Activated CD4-positive, alpha-beta T cell treated with anti-CD3 and anti-CD28 coated beads, Interleukin-2, amount 50 U/mL, for 4 hours (primary cell): ENCODE measurements at places on chromosomes 2 and 18.

DNA sequence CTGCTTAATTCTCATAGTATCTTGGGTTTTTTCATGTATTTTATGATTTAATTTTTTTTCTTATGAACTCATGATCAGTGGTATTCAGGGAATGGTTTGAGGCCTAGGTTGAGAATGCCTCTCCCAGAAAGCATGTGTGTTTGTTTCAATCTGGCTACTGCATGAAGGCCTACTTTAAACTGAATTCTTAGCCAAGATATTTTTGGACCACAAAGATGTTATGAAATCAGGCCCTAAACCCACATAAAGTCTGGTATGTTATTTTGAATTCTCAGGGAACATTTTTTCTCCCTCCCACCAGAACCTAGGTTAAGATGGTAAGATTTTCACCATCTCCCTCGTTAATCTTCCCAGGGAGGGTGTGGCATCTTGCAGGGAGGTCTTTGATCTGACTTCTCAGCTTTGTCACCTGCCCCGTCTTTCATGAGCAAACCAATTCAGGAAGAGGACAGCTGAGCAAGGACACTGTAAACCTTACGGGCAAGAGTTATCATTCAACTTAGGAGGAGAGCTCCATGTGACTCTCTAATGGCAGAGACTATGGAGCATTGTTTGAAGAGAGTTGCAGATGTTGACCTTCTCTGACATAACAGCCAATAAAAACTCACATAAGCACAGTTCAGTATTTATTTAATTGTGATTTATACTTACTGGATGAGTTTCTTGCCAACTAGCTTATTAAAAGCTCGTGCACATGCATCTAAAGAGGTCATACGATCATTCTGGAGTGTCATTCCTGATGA lies 21.3 kb upstream of the ACKR3 start:
- no peak for DNase-seq

DNA sequence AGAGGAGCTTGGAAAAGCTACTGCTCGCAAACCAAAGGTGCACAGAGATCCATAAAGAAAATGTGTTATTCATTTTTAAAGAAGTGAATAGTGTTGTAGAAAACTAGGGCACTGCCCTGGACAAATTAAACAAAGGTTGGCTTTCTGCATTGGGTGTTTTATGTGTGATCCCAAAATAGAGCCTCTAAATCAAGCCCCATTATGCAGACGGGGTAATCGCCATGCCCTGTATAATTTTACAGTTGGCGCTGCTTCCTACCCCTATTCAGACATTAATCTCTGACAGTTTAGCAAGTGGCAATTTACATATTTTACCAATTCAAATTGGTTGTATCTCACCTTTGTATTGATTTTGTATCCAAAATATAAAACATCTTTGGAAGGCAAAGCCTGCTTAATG lies 109.1 kb downstream of the PID1 start:
- no peak for DNase-seq

DNA sequence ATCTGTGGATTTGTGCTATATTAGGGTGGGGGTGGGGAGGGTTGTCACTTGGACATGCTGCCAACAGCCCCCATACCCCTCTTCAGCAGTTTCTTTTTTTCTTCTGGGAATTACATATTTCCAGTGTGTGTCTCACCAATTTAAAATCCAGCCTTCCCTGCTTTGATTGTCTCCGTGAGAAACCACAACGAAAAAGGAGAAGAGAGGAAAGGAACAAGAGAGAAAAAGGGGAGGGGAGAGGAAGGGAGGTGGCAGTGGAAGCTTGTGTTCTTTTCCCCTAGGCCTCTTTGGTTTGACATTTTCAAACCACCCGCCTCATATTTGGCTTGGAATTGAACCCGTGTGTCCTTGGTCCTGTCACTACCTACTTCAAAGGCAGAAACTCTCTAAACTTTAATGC lies 860 bp downstream of the CTNNA2 start:
- no peak for DNase-seq

DNA sequence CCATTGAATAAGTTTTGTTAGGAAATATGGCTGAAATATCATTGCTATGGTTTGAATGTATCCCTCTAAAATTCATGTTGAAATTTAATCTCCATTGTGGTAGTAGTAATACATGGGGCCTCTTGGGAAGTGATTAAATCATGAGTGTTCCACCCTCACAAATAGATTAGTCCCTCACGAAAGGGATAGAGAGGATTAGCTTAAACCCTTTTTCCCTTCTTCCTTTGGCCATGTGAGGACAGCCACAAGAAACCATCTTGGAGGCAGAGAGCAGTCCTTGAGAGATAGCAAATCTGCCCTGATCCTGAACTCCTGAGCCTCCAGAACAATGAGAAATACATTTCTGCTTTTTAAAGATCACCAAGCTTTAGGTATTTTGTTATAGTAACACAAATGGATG lies 274.2 kb downstream of the CDH19 start:
- DNase-seq = no peak

GRCh38 chr2:39381653-39382052 lies 55.4 kb downstream of the MAP4K3 start:
- no peak for DNase-seq
